Kidney (tissue), 22 donors: ENCODE measurements at places on chromosomes 3 and 15. TPM values are rescaled to one million over a fixed set of nuclear protein-coding genes. Genes with fewer than 3 reads are reported as not detected.
A peak's percentile ranks its signal among the peaks of the same experiment; 100 is the strongest.

GRCh38 chr3:134197681-134198261 lies 52.9 kb downstream of the RYK start:
- peak; percentile 82 for DNase-seq

The FGF7 gene
- 23.8 TPM for total RNA-seq

DNA sequence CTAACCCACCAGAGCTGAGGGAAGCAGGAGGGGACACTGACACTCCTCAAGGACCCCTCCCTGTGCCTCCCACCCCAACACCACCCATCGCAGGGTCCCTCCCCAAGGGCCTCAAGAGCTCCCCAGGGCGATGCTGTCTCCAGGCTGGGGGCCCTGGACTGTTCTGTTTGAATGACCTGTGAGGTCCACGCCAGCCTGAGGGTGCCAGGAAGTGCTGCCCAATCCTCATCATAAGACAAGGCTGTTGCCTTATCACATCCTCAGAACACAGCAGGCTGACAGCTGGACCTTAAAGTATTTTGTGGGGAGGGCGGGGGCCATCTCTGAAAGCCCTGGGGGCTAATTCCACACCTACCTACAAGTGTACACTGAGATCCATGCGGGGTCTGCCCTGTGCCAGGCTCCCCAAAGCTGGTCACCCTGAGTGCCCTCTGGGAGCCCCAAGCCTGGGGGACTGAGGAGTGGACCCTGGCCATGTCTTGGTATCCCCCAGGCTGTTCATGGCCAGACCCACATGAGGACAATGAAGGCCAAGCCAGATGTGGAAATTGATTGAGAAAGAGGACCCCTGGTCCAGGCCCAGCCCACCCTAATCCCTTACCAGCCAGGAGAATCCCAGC lies 23.8 kb upstream of the GOLGA6C start:
- no peak for DNase-seq

The PGBD4 gene
- total RNA-seq: 1.8 TPM

DNA sequence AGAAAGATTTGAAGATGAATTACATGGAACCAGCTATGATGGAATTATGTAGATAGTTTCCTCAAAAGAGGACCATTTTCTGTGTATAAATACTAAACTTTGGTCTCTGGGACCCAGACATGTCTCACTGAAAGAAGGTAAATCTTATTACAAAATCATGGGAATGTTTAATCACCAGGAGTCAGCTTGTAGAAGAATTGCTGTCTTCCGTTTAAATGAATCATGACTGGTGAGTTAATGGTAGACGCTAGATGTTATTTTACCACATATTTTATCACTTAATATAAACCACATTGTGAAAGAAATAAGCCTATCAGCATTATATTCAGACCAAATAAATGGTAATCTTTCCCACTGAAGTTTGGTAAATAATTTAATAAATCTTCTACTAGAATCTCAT lies 322.3 kb upstream of the SUCLG2 start:
- DNase-seq: no peak

- no peak for DNase-seq
Observed at GRCh38 chr3:69890084-69890483, 109.4 kb upstream of the SAMMSON start.

DNA sequence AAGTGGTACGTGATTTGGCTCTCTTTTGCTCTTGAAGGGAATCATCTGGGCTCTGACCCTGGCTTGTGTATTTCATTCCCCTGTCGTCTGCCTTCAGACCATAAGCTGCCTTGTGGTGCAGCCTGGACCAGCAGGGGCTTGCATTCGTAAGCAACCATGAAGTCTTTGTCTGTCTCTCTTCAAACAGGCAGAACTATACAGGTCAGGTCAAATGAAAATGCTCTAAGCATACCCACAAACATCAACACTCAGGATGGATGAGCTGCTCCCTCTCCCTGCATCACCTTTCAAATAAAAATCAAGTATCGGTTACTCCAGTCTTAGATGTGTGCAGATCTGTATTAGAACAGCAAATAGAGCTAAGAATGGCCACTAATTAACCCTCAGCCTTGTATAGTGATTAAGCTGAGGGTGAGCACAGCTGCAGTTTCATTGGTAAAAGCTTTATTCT lies 268.6 kb upstream of the UBE2E1 start:
- no peak for DNase-seq

The RLBP1 gene
- total RNA-seq: not detected

DNA sequence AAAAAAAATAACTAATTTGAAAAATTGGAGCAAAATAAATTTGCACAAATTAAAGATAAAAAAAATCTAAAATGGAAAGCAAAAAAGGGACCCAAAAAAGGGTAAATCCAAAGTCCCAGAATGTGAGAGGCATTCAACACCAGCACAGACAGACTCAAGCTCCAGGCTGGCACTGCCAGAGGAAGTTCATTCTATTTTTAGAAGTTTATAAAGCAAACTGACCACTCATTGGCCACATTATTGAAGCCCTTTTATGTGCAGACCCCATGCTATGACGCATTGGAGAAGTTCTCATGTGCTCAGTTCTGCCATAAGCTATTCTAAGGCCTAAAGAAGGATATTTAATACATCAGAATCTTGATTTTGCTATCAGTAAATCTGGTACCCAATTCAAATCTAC lies 17.6 kb upstream of the BOC start:
- no peak for DNase-seq
